ENCODE measurements at places on chromosomes 6 and 20. TPM values are rescaled to one million over a fixed set of nuclear protein-coding genes. Genes with fewer than 3 reads are reported as not detected.

MRAP2 gene
- 0.99 TPM for total RNA-seq

GRCh38 chr6:1535295-1535694, 74.4 kb upstream of the FOXC1 start:
- no peaks in the 10 kb centered on the region for H3K27me3 ChIP-seq
- no peak overlapping the region for H3K27ac ChIP-seq
- no peaks in the 10 kb centered on the region for H3K4me1 ChIP-seq
- H3K4me3 ChIP-seq: no peak overlapping the region

GRCh38 chr20:45154183-45154582, 20.5 kb upstream of the PI3 start:
- H3K27ac ChIP-seq: no peak overlapping the region
- DNase-seq: no peak
- no peaks in the 10 kb centered on the region for H3K27me3 ChIP-seq
- no peak overlapping the region for H3K4me3 ChIP-seq
- no peaks in the 10 kb centered on the region for H3K36me3 ChIP-seq

GRCh38 chr6:81130061-81130460, 622.4 kb downstream of the TENT5A start:
- H3K36me3 ChIP-seq: no peaks in the 10 kb centered on the region
- no peak for DNase-seq
- no peak overlapping the region for H3K4me3 ChIP-seq

SERPINB1 gene
- total RNA-seq: 856 TPM

LRRN4 gene
- not detected for total RNA-seq

DNA sequence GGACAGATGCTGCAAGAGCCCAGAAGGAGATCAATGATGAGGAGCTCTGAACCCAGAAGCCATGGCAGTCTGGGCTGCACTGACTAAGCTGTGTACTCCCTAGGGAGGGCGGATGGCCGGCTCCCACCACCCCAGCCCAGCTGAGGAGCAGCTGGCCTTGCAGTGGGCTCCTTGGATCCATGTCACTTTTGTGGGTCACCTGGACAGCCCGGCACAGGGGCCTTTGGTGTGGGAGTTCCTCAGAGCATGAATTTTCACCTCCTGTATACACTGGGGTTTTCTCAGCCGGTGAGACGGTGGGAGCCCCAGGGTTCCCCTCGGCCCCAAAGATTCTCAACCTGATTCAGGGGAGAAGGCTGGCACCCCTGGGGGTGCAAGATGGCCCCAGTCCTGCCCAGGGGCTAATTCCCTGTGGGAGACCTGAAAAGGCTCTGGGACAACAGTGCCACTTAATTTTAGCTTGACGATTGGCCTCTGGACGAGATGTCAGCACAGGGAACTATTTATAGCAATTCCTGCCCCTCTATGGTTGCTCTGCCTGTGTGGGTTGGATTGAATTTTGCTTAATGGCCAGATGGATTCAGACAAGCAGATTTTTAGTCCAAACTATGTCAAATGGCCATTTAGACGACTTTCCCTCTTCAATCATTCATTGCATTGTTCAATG, 121.6 kb upstream of the PMEPA1 start:
- H3K4me3 ChIP-seq: no peak overlapping the region
- H3K27ac ChIP-seq: no peak overlapping the region
- H3K36me3 ChIP-seq: no peaks in the 10 kb centered on the region
- DNase-seq: no peak
- H3K4me1 ChIP-seq: no peaks in the 10 kb centered on the region
- no peaks in the 10 kb centered on the region for H3K27me3 ChIP-seq

CDH4 gene
- total RNA-seq: 0.21 TPM

ZNF391 gene
- 1.3 TPM for total RNA-seq

DNA sequence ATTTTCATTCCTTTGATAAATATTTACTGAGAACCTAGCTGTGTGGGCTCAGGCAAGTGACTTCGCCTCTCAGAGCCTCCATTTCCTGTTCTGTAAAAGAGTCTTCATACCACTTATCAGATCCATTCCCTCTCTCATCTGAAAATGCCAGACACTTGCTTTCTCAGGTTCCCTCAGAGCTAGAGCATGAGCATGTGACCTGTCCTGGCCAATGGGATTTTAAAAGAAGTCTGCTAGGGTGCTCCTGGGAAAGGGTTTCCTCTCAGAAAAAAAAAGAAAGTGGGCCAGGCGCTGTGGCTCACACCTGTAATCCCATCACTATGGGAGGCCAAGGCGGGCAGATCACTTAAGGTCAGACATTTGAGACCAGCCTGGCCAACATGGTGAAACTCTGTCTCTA, 5.3 kb downstream of the KCNB1 start:
- no peaks in the 10 kb centered on the region for H3K36me3 ChIP-seq
- no peaks in the 10 kb centered on the region for H3K27me3 ChIP-seq
- DNase-seq: no peak
- H3K27ac ChIP-seq: no peak overlapping the region
- H3K4me1 ChIP-seq: peaks cover 25% of the 10 kb centered on the region

C20orf204 gene
- total RNA-seq: 0.57 TPM

GRCh38 chr6:133062696-133063306, 178.4 kb upstream of the EYA4 start:
- H3K27me3 ChIP-seq: no peaks in the 10 kb centered on the region
- no peak overlapping the region for H3K27ac ChIP-seq
- DNase-seq: no peak
- H3K4me1 ChIP-seq: no peaks in the 10 kb centered on the region

GRCh38 chr20:23629542-23630391, 8.0 kb downstream of the CST3 start:
- DNase-seq: no peak
- no peaks in the 10 kb centered on the region for H3K27me3 ChIP-seq
- peaks cover 37% of the 10 kb centered on the region for H3K36me3 ChIP-seq
- H3K4me3 ChIP-seq: no peak overlapping the region
